ENCODE measurements at places on chromosomes 3 and 15. TPM values are rescaled to one million over a fixed set of nuclear protein-coding genes. Genes with fewer than 3 reads are reported as not detected.

BFSP2 gene
- not detected for total RNA-seq

RLBP1 gene
- not detected for total RNA-seq

ATP2C1 gene
- 31.0 TPM for total RNA-seq

RTP3 gene
- total RNA-seq, result not detected

- peak; percentile 88 for DNase-seq
Measured at GRCh38 chr15:34855893-34856292, 60.5 kb upstream of the ACTC1 start.

DNA sequence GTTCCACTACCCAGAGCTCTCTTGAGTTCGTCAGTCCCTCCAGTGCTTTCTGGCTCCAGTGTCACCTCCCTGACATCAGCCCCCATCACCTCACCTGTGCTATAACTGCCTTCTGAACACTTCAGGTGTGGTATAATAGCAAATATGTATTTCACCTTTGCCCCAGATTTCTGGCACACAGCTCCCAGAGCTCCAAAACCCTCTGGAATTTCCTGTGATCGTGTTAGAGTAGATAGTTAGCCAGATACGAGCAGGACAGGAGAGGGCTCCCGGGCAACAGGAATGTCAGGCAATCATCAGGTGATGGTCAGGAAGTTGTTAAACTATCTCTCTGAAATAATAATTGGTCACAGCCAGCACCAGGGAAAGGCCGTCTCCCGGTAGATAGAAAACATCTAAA, 22.6 kb upstream of the LIMD1 start:
- DNase-seq, result no peak

DNA sequence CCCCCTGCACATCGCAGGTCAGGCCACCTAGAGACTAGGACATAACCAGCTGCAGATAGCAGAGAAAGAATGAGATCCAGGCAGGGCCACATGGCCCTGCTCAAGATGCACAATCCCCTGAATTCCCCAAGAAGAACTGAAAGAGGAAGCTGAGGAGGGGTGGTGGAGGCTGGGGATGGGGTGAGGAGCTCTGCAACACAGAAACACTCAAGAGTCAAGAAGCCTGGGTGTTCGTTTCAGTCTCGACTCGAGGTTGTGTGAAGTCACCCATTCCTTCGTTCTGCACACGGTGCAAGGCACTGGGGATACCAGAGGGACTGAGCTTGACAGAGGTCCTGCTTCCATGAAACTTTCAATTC, 62.0 kb downstream of the TLE3 start:
- no peak for DNase-seq

DNA sequence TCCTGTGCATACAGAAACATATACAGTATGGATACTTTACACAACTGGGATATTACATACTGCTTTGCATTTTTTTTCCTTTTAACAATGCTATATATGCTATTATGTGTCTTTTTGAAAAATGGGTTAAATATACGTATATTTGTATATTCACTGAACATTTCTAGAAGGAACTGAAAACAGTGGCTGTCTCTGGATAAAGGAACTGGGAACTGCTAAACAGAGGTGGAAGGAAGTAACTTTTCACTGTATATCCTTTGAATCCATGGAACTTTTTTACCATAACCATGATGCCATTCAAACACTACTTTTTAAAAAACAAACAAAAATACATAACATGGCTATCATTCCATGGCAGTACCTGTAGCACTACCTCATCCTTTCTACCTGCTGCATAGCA, 1.8 kb downstream of the MTFMT start:
- DNase-seq, result no peak

- no peak for DNase-seq
Measured at GRCh38 chr3:18650731-18651130, 225.6 kb upstream of the SATB1 start.
